ENCODE measurements at places on chromosomes 4 and X.

- DNase-seq = no peak
These were observed 42.1 kb downstream of the SCML1 start for GRCh38 chrX:17779434-17779833.

DNA sequence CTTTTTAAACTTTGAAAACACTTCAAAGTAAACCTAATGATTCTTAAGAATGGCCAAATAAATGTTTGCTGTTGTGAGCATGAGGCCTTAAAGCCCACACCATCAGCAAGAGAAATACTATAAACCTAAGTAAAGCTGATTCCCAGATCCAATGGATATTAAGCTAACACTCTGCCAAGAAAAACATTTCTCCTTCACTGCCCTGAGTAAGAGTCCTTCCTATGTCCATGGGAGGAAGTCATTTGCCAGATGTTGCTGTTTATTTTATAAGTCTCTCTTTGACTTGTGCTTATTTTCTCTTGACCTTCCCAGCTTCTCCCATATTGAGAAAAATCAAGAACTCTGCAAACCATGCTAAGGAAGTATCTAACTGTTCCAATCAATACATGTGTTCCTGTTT, 154.3 kb upstream of the EDNRA start:
- no peak for DNase-seq

DNA sequence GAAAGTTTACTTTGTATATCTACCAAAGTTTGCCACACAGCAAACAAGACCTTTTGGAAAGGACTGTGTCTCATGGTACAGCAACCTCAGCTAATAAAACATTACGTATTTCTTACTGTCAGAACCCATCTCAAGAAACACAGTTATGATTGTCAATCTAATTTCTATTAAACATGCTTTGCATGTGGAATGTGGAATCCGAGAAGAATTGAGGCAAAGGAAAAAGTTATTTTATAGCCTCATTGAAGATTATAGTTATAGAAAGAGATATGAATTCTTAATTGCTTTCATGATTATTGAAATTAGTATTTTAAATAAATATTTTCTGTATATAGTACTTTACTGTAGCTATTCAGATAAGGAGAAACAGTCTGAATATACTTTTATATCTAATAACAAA, 5.4 kb downstream of the PCDH7 start:
- DNase-seq = no peak

- DNase-seq = no peak
These were observed 128.2 kb upstream of the OTUD4 start for GRCh38 chr4:145308598-145308997.

Measured in uterus (tissue), 4 donors.